NCI-H1417 treated with DMSO at 0.1 percent for 48 hours (cell line): ENCODE measurements at places on chromosomes 4 and X.

DNA sequence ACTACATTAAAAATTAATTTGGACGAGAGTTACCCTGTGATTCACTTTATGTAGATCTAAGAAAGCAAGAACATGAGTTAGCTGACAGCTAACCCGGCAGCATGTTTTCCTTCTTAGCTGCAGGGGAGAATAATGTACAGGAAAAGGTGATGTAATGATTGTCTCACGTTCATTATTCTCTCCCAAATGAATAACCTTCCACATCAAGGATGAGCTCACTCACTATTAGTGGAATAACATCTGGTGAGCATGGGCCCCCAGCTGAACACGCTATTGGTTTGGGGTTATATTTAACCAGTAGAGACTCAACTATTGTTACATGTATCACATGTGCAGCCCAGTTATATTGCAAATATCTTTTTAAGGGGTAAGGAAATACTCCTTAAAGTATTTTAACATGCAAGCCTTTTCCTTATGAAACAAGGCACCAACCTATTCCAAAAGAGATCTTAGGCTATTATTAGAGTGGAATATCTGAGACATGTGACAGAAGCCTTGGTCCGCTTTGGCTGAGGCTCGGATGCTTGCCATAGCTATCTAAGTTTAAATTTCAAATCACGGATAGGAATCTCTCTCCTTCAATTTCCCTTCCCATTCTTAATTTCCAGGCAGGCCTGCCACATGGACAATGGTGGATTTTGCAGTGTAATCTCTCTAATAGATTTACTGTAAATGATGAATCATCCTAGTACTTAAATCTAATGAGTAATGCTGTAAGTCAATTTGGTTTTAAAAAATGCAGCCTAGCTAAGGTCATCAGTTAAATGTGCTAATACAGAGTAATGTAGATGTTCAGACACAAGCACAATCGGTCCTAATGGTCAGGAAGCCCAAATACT, 99.0 kb upstream of the OTUD4 start:
- no peak for DNase-seq

GRCh38 chr4:70192895-70193294, 2.6 kb upstream of the ODAM start:
- DNase-seq = no peak

- no peak for DNase-seq
Observed at GRCh38 chr4:158861281-158861680, 92.5 kb downstream of the FNIP2 start.

GRCh38 chr4:43816116-43816515, 632.5 kb downstream of the KCTD8 start:
- DNase-seq = no peak

GRCh38 chrX:250965-251364, 30.2 kb upstream of the PLCXD1 start:
- no peak for DNase-seq

DNA sequence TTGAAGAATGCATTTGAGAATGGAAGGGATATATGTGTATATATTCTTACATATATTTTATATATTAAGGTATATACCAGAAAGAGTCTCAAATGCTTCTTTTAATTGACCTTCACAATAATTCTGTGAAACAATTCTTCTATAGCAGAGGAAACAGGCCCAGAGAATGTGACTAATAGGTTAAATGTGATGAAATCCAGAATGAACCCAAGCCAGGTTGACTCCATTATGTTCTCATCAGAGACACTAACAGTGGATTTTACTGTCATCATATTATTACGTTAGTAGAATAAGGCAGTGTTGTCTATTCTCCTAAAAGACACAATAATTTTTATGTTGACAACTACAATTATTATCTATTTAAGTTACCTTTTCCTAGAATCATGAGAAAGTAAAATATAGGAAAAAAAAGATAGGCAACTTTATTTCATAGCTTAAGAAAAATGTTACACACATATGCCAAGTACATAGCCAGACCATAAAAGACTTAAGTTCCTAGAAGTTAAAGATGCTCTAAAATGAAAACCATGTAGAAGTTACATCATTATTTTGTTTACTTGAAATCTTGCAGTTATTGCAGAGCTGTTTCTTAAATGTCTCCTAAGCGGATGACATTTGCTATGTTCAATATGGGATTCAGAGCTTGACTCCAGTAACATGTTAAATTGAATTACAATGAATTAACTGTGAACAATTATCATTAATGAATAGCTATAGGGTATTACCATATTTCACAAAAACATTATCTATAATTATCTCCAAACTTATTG, 56.2 kb upstream of the ANKRD50 start:
- no peak for DNase-seq
